WTC11 (cell line): ENCODE measurements at places on chromosomes 7 and 10.

GRCh38 chr10:95440756-95441546, 120.2 kb downstream of the SORBS1 start:
- no peak for DNase-seq

- no peak for DNase-seq
These were observed 30.0 kb downstream of the DRGX start for GRCh38 chr10:49365675-49366415.

GRCh38 chr7:157930441-157930840, 593.6 kb downstream of the DNAJB6 start:
- no peak for DNase-seq

DNA sequence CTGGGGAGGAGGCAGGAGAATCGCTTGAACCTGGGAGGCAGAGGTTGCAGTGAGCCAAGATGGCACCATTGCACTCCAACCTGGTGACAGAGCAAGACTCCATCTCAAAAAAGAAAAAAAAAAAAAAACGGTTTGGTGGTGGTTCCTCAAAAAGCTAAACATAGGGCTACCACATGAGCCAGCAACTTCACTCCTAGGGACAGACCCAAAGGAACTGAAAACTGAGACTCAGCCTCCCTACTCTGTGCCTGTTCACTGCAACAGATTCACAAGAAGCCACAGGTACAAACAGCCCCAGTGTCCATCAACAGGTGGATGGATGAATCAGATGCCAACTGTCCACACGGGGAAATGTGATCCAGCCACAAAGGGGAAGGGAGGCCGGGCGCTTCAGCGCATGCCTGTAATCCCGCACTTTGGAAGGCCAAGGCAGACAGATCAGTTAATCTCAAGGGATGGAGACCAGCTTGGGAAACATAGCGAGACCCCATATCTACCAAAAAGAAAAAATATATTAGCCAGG, 79.1 kb upstream of the TNRC18 start:
- DNase-seq = no peak

DNA sequence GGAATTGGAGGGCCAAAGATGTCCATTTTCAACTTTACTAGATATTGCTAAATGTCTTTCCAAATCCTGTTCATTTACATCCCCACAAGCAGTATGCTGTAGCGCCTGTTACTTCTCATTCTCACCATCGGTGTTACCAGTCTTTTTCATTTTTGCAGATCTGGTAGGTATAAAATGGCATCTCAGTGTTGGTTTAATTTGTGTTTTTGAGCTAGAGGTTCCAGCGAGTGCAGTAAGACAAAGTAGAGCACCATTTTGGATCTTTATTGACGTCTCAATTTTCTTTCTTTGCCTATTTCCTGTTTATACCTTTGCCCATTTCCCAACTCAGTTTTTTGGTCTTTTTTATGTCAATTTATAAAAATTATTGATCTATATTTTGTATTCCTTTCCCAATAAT, 55.6 kb downstream of the NRF1 start:
- DNase-seq = no peak

GRCh38 chr7:106480161-106480579, 180.8 kb downstream of the CCDC71L start:
- no peak for DNase-seq

DNA sequence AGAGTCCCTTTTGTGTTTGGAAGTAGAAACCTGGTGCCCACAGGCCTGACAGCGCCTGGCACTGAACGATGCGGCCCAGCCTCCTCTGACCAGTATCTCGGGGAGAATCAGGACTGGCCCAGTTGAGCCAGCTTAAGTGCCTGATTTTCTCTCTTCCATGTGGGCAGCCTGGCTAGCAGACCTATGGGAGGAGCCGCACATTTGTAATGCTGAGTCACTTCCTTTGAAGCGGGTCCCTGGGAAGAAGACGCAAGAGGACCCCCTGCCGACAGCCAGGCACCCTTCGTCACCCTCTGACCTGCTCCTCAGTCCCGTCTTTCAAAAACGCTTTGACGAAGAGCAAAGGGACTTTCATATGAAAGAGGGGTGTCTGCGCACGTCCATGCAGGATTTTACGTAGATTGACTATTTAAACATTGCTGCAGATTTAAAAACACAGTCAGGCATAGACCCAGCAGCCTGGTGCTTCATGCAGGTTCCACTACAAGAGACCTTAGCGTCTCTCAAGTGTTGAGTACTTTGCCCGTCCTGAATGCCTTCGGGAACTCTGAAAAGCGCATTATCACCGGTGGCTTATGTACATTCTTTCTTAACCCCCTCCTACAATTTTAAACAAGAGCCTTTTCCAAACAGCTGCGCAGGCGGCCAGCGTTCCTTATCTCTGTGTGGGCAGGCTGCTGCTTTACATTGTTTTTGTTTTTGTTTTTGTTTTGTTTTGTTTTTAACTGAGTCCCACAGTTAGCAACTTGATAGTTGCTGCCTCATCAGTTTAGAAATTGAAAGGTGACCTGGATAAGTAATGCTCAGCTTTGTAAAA, 36.5 kb upstream of the AP5Z1 start:
- no peak for DNase-seq
